Stimulated activated naive CD8-positive, alpha-beta T cell treated with anti-CD3 and anti-CD28 coated beads, Interleukin-15, Interleukin-2, amounts not matched to agents 100 U/mL and 50 U/mL, for 24 hours (primary cell): ENCODE measurements at places on chromosomes 2 and 18.

DNA sequence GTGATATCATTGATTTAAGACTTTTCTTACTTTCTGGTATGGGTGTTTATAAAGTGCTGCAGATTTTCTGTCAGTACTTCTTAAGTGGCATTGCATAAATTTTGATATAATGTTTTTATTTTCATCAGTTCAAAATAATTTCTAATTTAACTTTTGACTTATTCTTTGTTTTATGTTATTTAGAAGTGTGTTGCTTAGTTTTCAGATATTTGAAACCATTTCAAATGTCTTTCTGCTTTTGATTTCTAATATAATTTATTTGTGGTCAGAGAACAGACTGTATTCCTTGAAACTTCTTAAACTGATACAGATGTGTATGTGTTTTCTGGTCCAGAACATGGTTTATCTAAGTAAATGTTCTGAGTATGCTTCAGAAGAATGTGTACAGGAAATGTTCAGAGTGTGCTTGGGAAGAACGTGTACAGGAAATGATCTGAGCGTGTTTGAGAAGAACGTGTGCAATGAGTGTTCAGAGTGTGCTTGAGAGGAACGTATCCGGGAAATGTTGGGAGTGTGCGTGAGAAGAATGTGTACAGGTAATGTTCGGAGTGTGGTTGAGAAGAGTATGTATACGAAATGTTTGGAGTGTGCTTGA lies 265.7 kb upstream of the HS6ST1 start:
- DNase-seq = no peak

DNA sequence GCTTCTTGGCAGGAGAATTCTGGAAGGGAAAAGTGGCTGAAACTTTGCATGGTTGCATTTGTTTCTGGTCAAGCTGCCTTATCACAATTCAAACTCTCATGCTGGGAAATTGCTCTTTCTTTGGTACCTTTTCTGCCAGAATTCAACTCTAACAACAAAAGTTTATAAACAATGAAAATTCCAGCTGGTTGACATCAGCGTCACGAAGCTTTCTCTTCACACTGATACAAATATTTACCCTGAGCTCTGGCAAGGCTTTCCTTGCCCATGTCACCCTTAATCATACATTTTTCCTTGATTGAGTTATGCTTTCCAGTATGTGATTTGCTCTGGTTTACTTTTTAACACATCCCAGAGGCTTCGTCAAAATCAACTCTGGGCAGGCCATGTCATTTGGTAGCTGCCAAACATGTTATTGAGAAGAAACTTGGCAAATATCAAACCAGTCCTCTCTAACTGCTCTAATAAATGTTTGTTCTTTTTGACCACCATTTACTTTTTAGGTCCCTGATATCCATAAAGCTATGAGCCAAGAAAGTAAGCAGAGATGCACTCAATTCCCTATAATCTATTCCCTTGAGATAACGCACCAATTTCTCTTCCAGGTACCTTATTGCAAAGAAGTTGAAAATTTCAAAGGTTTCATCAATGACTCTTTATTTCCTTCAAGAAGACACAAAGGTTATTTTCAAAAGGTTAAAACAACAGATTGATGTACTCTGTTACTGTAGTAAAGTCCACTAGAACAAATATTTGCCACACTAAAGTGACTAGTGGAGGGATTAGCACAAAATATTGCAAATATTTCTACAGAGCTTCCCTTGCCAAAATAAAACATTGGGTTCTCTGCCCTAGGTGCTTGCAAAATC lies 1241.1 kb upstream of the ZEB2 start:
- DNase-seq = no peak

DNA sequence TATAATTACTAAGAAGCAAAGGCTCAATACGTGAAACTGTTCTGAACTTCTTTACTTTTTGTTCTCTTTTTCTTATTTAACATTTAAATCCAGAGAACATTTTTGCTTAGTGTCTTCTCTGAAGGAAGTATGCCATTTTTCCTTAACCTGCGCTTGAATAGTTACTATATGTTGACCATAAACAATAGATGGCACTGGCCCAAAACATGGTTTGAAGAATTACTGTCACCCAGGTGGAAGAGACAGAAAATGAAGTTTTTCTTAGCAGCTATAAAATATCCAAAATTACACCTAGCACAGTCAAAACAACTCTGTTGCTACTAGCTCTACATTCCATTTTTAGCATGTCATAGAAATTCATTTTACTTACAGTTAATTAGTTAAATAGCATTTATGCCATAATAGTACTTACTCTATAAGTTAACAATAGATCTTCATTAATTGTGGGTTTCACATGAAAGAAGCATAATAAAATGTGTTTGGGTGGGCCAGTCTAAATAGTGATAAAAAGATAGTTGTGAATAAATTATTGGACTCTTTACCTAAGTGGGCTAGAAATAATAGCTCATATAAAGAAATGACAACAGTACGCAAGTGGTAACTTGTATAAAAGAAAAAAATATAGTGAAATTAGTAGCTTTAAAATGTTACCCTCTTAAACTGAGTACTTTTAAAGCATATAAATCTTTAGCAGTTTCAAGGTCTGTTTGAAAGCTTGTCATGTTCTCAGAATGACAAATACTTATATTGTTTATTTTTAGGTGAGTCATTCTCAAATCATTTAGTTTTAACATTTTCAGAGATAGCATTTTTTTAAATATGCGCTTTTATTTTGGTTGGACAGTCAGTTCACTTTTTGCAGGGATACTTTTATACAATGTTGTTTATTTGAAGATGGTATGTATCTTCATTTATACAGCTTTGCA lies 3.7 kb downstream of the ETAA1 start:
- DNase-seq = no peak

DNA sequence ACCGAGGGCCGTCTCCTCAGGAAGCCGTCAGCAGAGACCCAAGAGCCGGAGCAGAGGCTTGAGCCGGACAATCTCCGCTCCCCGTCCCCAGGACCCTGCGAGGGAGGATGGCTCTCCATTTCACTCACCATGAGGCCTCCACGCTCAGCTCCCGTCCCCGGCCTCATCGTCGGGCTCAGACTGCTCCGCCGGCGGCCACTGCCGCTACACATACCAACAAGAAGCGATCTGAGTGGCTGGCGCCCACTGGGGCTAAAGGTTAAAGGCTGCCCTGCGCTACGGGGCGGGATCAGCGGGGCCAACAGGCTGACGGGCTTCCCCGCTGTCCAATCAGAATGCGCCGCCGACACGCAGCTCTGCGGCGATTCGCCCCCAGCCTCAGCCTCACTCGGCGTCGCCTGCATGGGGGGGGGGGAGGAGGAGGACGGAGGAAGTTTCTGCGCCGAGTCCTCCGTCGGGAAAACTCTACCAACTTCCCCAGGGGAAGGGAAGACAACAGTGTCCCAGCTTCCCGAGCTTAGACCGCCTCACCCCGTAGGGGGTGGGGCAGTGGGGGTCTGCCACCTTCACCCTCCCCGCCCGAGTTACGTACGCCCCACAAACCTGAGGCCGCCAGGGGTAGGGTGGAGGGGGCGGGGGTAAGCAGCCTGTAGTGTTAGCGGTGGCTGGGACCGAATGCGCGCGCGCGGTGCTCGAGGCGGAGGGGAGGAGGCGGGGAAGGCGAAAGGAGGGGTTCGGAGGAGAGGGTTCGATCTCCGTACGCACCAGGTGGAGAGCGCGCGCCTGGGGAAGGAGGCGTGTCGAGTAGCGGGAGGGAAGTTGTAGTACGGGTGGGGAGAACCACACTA lies at the start of gene PRPF40A:
PRPF40A (minus strand) TSS at position 234 of the 848 bp plus-strand sequence; CDS start at position 212, 22 bp downstream.
- DNase-seq = peak; percentile 98

- no peak for DNase-seq
Observed at GRCh38 chr2:133652398-133652797, 84.1 kb upstream of the NCKAP5 start.

DNA sequence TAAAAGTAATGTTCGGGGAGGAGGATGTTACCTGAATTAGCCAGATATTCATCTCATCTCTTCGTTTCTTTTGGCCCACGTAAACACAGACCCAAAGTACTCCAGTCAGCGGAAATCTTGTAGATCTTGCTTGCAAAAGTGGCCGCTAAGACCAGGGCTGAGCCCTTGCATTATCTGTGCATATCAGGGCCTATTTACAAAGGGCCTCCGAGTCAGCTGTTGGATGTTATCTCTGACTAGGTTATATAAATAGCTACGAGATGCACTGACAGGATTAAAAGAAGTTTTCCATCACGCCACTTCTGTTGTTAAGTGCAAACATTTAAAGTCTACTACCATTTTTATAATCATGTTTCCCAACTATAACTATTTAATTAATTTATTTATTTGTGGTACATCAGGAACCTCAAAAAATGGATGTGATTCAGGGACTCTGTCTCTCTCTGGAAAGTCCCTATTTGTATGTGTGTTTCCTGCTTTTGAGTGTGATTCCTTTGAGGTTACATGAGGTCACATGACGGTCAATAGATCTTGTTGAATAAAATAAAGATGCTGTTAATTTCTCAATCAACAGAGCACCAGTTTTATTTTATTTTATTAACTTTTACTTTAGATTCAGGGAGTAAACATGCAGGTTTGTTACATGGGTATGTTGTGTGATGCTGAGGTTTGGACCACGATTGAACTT lies 46.8 kb upstream of the MBOAT2 start:
- no peak for DNase-seq

- DNase-seq = no peak
Observed at GRCh38 chr2:44668336-44668735, 273.2 kb upstream of the SIX3 start.

- DNase-seq = no peak
Observed at GRCh38 chr2:28818053-28818452, 7.4 kb downstream of the SPDYA start.

- DNase-seq = no peak
Observed at GRCh38 chr2:8095978-8096377, 585.9 kb upstream of the ID2 start.

- no peak for DNase-seq
Observed at GRCh38 chr2:97993926-97994325, 1.8 kb downstream of the TMEM131 start.

- no peak for DNase-seq
Observed at GRCh38 chr18:78246050-78246449, 733.6 kb upstream of the SALL3 start.

DNA sequence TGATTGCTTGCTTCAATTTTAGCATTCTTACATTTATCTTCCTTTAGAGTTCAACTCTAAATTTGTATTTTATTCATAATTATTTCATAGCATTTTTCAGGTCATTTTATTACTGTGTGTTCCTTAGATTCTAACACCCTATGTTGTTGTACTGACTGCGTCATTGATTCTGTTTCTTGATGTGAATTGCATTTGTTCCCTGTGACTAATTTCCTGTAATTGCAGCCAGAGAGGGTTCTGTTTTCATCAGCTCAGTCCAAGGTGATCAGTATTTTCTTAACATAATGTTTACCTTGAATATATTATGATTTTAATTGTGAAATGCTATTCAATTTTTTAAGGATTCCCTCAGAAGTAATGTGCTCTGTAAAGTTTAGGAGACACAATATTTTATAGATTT lies 970.2 kb upstream of the PIK3C3 start:
- no peak for DNase-seq

- no peak for DNase-seq
Observed at GRCh38 chr2:217939220-217939619, 63.6 kb downstream of the TNS1 start.

DNA sequence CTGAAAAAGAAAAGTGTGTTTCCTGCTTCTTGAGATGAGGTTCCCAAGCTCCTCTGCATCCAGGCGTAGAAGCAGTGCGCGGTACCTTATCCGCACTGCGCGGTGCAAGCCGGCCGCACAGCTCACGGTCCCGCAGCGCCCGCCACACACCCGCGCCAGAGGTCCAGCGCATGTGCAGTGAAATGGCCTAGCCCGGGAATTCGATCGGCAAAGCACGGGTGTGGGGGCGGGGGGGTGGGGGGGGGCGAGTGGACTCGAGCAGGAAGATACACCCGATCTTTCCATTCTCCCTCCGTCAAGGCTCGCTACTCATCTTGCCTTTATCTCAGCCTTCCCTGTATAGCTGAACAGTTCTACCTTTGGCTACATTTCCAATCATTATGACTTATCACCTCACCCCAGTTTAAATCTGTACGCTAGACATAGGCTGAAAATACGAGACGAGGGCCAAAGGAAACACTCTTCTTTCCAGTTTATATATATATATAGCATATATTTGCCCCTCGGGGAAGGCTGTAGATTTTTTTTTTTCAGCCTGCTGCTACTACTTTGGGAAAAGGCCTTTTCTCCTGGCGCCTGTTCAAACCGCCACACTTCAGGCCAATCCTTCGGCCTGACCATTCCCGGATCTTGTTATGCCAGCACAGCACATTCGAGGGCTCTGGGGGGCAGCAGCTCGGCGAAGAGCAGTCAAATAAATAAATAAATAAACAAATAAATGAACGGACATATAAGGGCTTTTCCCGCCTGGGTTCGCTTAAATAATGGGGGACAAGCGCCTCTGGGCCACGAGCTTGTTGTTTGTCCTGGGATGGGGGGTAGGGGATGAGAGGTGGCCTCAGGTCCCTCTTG lies 10.4 kb downstream of the HOXD8 start:
- no peak for DNase-seq

- no peak for DNase-seq
Observed at GRCh38 chr2:69483696-69484095, 46.5 kb upstream of the NFU1 start.

DNA sequence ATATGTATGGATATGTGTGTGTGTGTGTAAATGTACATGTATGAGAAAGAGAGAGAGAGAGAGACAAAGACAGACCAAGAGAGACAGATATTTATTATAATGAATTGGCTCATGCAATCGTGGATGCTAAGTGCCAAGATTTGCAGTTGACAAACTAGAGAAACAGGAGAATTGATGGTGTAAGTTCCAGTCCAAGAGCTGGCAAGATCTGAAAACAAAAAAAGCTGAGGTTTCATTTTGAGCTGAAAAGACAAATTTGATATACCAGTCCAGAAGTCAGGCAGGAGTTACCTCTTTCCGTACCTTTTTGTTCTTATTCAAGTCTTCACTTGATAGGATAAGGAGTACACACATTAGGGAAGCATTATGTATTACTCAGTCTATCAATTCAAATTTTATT lies 157.8 kb downstream of the COPS8 start:
- no peak for DNase-seq
